COLO829 (cell line): ENCODE measurements at places on chromosomes 11 and 22.

- DNase-seq: no peak
Observed at GRCh38 chr11:90911192-90911591, 688.3 kb upstream of the CHORDC1 start.

DNA sequence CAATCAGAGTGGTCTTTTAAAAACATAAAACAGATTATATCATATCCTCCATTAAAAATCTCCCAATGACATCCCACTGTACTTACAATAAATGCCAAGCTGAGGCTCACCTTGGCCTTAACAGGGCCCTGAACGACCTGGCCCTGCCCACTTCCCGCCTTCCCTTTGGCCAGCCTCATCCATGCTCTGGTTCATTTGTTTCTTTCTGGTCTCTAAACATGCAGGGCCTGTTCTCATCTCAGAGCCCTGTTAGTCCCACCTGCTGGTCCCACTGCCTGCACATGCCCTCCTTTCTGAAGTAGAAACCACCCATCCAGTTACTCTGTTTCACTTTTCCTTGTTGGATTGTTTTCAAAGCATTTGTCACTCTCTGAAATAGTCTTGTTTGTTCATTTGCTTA, 227.4 kb downstream of the INSC start:
- DNase-seq: no peak

DNA sequence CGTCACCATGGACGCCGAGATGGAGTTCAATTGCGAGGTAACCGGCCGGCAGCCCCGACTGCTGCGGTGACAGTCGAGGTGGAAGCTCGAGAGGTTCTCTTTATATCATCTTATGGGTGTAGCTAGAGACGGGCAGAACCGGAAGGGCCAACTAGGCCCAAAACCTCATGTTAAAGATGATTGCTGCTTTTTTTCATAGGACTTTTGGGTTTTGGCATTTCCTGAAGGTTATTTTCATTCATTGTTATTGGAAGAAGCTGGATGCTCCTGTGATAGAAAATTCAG, 585 bp downstream of the NF2 start:
- no peak for DNase-seq

DNA sequence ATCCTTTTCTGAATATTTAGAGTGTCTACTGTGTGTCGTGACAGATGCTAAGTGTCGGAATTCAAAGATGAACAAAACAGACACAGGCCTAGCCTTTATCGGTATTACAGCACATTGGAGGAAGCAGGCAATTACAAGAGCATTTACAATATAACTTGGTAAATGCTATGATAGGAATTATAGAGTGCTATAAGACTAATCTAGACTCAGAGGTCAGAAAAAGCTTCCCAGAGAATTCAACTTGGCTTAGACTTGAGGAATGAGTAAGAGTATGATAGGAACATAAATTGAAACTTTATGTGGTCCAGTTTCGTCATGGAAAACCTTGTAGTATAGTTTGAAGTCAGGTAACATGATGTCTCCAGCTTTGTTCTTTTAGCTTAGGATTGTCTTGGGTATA, 395.7 kb upstream of the FAT3 start:
- DNase-seq: no peak

- no peak for DNase-seq
Observed at GRCh38 chr22:35918456-35918855, 110.2 kb downstream of the RBFOX2 start.
